Heart left ventricle (tissue), 16 donors: ENCODE measurements at places on chromosomes 6 and 20. TPM values are rescaled to one million over a fixed set of nuclear protein-coding genes. Genes with fewer than 3 reads are reported as not detected.

DNA sequence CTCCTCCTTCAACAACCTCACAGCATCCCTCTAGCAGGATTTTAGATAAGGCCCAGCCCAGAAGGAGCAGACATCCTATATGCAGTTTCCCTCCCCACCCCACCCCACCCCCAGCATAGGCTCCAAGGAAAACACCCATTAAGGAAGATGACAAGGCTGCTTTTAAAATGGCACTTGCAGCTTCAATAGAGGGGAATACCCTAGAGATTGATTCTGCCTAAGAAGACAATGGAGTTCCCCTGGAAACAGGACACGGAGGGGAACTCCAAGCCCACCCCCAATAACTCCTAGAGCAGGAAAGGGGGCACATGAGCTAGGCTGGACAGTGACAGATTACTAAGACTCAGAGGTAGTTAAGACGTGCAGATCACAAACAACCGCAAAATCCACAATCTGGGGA lies 34.7 kb downstream of the CPNE5 start:
- no peaks in the 10 kb centered on the region for H3K36me3 ChIP-seq
- no peak overlapping the region for H3K4me3 ChIP-seq
- no peaks in the 10 kb centered on the region for H3K27me3 ChIP-seq
- H3K4me1 ChIP-seq, result no peaks in the 10 kb centered on the region
- no peak for DNase-seq
- no peak overlapping the region for H3K27ac ChIP-seq

VWA7 gene
- total RNA-seq, result 15.1 TPM

DNA sequence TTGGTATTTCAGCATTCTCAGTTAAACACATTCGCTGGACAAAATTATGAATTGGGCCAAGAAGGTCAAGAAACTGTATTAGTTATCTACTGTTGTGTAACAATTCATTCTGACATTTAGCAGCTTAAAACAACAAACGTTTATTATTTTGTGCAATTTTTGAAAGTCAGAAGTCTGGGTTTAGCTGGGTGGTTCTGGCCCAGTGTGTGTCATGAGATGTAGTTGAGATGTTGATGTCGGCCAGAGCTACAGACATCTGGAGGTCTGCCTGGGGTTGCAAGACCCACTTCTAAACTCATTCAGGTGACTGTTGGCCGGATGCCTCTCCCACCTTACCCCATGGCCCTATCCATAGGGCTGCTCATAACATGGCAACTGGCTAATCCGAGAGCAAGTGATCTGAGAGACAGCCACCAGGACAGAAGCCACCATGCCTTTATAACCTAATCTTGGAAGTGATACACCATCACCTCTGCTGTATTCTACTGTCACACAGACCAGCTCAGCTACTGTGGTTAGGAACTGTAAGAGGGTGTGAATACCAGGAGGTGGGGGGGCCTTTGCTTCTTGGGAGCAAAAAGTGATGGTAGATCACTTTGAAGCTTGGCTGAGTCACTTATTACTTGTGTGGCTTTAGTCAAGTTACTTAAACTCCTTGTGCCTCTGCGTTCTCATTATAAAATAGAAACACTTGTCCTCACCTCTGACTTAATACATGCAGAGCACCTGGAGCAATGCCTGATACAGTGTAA lies 217.0 kb upstream of the MYLIP start:
- H3K27ac ChIP-seq, result no peak overlapping the region
- no peaks in the 10 kb centered on the region for H3K36me3 ChIP-seq
- H3K27me3 ChIP-seq, result no peaks in the 10 kb centered on the region
- no peaks in the 10 kb centered on the region for H3K4me1 ChIP-seq

DNA sequence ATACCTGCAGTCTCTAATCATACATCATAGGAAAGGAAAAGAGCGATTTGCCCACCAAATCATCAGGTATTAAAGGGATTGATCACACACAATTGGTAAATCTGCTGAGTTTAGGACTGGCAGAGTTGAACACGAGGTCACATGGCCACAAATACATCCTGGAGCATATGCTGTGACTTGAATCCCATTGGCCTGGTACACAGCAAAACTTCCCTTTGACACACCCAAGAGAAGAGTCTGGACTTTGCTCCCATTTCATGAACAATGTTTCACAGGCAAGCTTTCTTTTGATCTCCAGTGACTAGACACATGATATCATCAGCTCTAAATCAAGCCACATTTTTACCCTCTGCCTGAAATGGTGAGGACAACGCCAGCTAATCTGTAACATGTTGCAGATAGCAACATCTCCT lies 117.9 kb downstream of the ISM1 start:
- H3K36me3 ChIP-seq, result no peaks in the 10 kb centered on the region
- no peak for DNase-seq
- no peak overlapping the region for H3K4me3 ChIP-seq
- H3K4me1 ChIP-seq, result no peaks in the 10 kb centered on the region
- H3K27ac ChIP-seq, result no peak overlapping the region
- no peaks in the 10 kb centered on the region for H3K27me3 ChIP-seq

DNA sequence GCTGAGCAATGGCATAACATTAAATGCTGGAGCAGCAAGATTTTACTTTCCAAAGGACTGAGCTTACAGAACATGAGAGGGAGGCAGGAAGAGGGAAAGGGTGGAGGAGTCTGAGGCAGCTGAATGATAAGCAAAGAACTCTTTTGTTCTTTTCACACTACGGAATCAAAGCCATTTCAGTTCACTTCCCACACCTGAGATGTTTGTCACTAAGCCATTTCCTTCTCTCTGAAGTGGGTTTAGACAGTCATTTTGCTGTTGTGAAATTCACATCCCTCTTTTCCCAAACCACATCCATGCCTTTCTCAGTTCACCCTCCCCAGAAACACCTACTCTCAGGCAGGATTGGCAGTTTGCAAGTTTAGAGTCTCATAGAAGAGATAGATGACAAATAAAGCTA lies 267.9 kb downstream of the ADGRG6 start:
- no peaks in the 10 kb centered on the region for H3K27me3 ChIP-seq
- peaks cover 21% of the 10 kb centered on the region for H3K4me1 ChIP-seq
- no peak overlapping the region for H3K27ac ChIP-seq
- no peak overlapping the region for H3K4me3 ChIP-seq

DNA sequence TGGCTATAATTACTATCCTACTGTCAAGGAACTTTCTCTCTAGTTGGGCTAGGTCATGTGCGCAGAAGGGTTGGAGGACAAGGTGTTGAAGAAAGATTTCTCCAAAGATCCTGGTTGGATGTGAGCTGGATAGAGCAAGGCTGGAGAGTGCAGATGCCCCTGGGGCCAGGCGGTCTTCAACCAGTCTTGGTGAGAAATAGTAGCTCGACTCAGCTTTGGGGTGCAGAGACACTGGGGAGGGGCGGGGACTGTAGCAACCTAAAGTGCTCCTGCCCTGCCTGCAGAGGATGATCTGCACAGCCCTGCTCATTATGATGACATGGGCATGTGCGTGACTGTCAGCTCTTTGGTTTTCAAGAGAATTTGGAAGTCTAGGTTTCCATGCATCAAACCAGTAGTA lies 35.9 kb downstream of the PHACTR3 start:
- H3K4me3 ChIP-seq, result no peak overlapping the region
- DNase-seq, result no peak
- H3K36me3 ChIP-seq, result no peaks in the 10 kb centered on the region

KCNK16 gene
- total RNA-seq, result not detected

GRCh38 chr20:31943052-31943471 lies 8.8 kb downstream of the PDRG1 start:
- no peak overlapping the region for H3K4me3 ChIP-seq
- H3K27ac ChIP-seq, result no peak overlapping the region
- DNase-seq, result peak; percentile 67
- no peaks in the 10 kb centered on the region for H3K27me3 ChIP-seq
- H3K36me3 ChIP-seq, result peaks cover 41% of the 10 kb centered on the region

- no peak for DNase-seq
- no peak overlapping the region for H3K27ac ChIP-seq
- H3K4me1 ChIP-seq, result peaks cover 3% of the 10 kb centered on the region
- H3K36me3 ChIP-seq, result no peaks in the 10 kb centered on the region
- no peaks in the 10 kb centered on the region for H3K27me3 ChIP-seq
Observed at GRCh38 chr20:24419786-24420185, 49.6 kb upstream of the SYNDIG1 start.

DNA sequence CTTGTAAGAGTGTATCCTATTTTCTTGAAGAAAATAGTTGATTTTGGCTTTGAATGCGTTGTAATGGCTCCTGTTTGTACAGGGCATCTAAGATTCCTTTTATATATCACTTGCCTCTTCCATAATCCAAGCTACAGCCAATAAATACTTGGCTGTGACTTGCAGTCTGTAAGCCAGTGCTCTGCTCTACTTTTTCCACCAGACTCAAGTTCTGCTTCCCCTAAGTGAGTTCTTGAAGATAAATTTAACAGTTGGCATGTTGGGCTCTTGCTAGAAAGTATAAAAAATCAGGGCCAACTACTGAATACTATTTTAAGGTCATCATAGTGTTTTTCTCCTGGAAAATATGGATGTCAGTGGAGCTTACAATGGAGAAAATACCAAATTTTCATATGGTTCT lies 36.5 kb upstream of the SCGN start:
- H3K4me1 ChIP-seq, result no peaks in the 10 kb centered on the region
- no peak for DNase-seq
- peaks cover 20% of the 10 kb centered on the region for H3K36me3 ChIP-seq
- H3K27me3 ChIP-seq, result no peaks in the 10 kb centered on the region
- no peak overlapping the region for H3K4me3 ChIP-seq

- H3K4me3 ChIP-seq, result peak overlapping the region; percentile 17
- H3K27me3 ChIP-seq, result no peaks in the 10 kb centered on the region
- H3K27ac ChIP-seq, result no peak overlapping the region
- H3K4me1 ChIP-seq, result peaks cover 4% of the 10 kb centered on the region
- DNase-seq, result peak; percentile 29
- H3K36me3 ChIP-seq, result no peaks in the 10 kb centered on the region
Observed at GRCh38 chr6:169898788-169899480, 147.5 kb downstream of the ERMARD start.

CAP2 gene
- total RNA-seq, result 143 TPM

DNA sequence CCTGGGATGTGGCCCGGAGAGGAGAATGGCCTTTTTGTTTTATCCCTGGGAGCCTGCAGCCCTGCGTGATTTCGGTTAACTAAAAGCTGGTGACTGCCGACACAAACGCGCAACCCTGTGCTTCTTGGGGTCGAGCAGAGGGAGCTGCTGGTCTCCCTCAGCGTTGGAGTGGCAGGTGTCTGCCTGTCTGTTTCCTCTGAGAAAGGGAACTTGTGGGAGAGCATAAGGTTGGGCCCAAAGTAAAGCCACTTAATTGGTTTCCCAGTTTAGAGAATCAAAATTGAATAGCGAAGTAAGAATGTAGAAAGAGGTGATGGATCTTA lies 500 bp downstream of the LTV1 start:
- H3K4me1 ChIP-seq, result no peaks in the 10 kb centered on the region
- peaks cover 44% of the 10 kb centered on the region for H3K36me3 ChIP-seq
- H3K27me3 ChIP-seq, result no peaks in the 10 kb centered on the region
- DNase-seq, result no peak
- peak overlapping the region; percentile 95 for H3K27ac ChIP-seq

DNA sequence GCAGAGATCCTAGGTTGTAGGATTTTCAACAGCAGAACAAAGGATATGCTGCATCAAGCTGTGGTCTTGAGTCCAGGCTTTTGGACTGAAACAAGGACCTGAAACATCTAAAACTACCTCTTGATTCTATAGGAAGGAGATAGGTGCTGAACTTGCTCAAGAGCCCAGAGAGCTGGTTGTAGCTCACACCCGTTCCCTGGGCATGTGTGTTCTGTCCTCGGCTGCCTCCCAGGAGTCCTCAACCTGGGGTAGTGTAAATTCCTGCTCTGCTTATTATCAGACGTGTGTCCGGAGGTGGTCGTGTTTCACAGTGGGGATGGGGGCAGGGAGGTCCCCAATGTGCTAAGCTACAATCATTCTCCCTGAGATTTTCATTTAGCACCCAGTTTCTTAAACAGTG lies 4.8 kb downstream of the NOP56 start:
- no peak overlapping the region for H3K4me3 ChIP-seq
- no peaks in the 10 kb centered on the region for H3K27me3 ChIP-seq
- H3K36me3 ChIP-seq, result peaks cover 86% of the 10 kb centered on the region
- no peak for DNase-seq

ANKEF1 gene
- total RNA-seq, result 1.4 TPM

DNA sequence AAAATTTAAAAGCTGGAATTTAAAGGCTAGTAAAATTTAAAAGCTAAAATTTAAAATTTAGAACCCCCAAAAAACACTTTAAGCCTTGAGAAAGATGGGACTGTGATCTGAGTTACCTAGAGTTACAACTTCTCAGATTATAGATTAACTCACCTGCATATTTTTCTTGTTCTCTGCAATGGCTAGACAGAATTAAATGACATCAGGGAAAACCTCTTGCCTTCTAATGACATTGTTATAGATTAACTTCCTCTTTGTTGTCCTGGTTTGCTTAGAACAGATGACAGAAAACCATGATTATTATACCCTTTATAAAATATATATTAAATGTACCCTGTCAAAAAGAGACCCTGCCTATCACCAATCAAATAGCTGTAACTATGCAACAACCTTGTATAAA lies 56.4 kb downstream of the TRDN start:
- H3K27ac ChIP-seq, result no peak overlapping the region
- H3K36me3 ChIP-seq, result no peaks in the 10 kb centered on the region
- no peaks in the 10 kb centered on the region for H3K27me3 ChIP-seq
- no peak overlapping the region for H3K4me3 ChIP-seq

DNA sequence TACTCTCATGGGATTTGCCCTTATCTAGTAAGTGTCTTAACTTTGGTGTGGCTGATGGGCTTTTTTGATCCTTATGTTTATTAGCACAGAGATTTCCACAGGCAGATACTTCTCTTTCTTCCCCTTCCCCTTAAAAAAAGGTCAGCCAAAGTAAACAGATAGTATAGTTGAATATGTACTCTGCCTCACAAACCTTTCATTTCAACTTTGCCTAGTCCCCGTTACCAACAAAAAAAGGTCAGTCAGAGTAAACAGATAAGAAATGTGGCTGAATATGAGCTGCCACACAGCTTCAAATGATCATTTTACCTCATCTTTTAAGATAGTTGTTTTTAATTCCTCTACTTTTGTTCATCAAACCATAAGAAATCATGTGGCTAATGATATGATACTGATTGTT lies 34.1 kb upstream of the SLC35D3 start:
- H3K27ac ChIP-seq, result no peak overlapping the region
- H3K27me3 ChIP-seq, result no peaks in the 10 kb centered on the region
- H3K36me3 ChIP-seq, result no peaks in the 10 kb centered on the region
- no peak overlapping the region for H3K4me3 ChIP-seq

HLA-G gene
- 0.77 TPM for total RNA-seq

DNA sequence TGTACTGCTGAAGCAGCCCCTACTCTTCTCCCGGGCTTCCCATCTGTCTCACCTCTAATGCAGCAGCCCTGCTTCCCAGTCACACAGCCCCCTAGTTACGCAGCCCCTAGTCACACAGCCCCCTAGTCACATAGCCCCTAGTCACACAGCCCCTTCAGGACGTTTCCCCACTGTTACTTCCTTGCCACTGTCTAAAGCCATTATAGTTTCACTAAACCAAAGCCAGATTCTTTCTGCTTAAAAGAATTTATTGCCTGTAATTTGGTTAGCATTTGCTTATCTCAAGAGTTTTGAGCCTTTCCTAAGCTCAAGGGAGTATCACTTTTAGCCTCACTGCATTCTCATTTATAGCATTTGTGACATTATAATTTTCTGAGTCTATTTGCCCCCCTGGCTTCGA lies 127.9 kb downstream of the LMBRD1 start:
- DNase-seq, result no peak
- no peak overlapping the region for H3K27ac ChIP-seq
- H3K36me3 ChIP-seq, result peaks cover 17% of the 10 kb centered on the region

HLA-DPB1 gene
- 25.2 TPM for total RNA-seq

GRCh38 chr6:123849406-123849805 lies 45.7 kb downstream of the NKAIN2 start:
- H3K4me1 ChIP-seq, result no peaks in the 10 kb centered on the region
- no peaks in the 10 kb centered on the region for H3K27me3 ChIP-seq
- H3K36me3 ChIP-seq, result no peaks in the 10 kb centered on the region
